ENCODE measurements at places on chromosomes 2 and 18.
A peak's percentile ranks its signal among the peaks of the same experiment; 100 is the strongest.

DNA sequence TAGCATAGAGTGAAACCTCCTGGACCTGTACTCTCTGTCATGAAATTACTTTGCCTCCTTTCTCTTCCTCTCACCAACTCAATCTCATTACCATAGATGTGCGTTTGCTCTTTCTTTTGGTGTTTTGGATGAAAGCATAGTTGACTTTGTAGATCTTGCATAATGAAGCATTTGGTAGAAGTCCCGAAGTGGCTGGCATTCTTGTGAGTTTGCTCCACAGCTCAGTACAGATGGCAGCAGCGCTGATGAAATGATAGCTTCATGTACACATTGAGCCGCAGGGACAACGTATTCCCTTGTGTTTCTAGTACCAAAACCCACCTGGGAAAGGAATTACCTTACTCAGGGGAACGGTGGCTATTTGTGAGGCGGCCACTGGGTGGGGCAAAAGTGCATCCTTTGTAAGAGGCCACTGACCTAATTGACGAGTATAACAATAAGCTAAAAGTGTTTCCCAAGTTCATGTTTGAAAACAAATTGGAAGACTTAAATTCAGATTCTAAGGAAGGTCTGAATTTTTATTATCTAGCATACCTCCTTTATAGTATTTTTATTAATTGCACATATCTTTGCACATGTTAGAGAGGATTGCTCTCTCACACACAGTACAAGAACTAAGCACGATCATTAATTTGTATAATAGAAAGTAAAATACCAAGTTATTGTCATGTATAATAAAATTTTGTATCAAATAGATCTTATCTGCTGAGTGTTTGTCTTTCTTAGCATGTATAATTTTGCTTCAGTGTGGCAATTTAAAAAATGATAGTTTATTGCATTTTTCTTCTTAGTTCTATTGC is 25.4 kb upstream of the CDH7 start:
- no peaks in the 10 kb centered on the region for H3K27me3 ChIP-seq
- DNase-seq = no peak
- no peak overlapping the region for H3K27ac ChIP-seq
- H3K4me3 ChIP-seq = no peak overlapping the region
- no peaks in the 10 kb centered on the region for H3K36me3 ChIP-seq

DNA sequence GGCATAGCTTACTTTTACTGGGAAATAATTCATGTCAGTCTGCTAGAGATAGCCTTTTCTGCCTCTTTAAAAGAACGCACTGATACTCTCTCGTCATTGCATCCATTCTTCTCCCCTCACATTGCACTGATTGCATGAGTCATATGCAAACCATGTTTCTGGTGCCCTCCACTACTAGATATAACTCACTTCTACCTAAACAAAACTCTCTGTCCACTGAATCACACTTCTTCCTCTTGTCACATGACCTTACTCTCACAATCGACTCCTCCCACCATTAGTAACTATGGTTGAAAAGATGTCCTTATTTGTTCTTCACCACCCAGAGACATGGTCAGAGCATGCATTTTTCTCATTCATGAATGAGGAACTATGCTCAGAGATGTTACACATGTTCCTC is 158.0 kb downstream of the CSRNP3 start:
- H3K36me3 ChIP-seq = no peaks in the 10 kb centered on the region
- no peak overlapping the region for H3K4me3 ChIP-seq
- no peaks in the 10 kb centered on the region for H3K27me3 ChIP-seq
- no peaks in the 10 kb centered on the region for H3K4me1 ChIP-seq

DNA sequence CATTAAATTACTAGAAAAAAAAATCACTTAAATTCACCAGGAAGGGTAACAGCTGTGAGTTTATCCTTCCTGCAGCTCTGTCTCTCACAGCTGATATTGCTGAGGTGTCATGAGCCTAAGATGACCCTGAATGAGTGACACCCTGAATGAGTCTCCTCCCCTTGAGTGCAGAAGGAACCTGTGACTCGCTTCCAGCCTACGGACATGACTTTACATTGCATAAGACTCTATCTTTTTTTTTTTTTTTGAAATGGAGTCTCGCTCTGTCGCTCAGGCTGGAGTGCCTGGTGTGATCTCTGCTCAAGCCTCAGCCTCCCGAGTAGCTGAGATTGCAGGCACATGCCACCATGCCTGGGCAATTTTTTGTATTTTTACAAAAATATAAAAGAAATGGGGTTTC is 14.1 kb downstream of the MRO start:
- no peak for DNase-seq
- H3K4me1 ChIP-seq = no peaks in the 10 kb centered on the region
- no peaks in the 10 kb centered on the region for H3K27me3 ChIP-seq
- H3K27ac ChIP-seq = no peak overlapping the region
- H3K4me3 ChIP-seq = no peak overlapping the region

DNA sequence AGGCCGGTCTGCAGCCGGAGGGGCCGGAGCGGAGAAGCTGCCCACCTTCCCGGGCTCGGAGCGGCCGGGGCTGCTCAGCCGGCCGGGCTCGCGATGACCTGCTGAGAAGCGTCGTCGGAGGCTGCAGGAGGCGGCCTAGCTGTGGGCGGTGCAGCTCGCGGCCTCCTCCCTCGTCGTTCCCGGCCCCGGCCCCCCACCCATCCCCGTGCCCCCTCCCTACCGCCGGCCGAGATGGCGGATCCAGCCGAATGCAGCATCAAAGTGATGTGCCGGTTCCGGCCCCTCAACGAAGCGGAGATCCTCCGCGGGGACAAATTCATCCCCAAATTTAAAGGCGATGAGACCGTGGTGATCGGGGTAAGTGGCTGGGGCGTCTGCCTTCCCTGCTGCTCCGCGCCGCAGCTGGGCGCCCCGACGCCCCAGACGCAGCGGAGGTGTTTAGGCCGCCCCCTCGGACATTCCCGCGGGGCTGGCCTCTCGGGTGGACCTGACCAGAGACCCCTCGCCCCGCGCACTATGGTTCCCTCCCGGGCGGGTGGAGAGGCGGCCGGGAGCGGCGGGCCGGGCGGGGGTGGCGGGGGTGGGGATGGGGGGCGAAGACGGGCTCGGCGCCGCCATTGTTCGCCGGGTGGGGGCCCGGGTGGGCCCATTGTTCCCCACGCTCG is 492 bp downstream of the KIF5C start:
- H3K27me3 ChIP-seq = peaks cover 14% of the 10 kb centered on the region
- DNase-seq = no peak
- H3K27ac ChIP-seq = no peak overlapping the region
- no peaks in the 10 kb centered on the region for H3K4me1 ChIP-seq
- H3K4me3 ChIP-seq = peak overlapping the region; percentile 23
- H3K36me3 ChIP-seq = no peaks in the 10 kb centered on the region

Data from right lobe of liver (tissue), 6 donors.